Retinal pigment epithelial cell (primary cell): ENCODE measurements at places on chromosomes 4 and X.

GRCh38 chrX:49237060-49237459, 1.8 kb downstream of the CCDC22 start:
- no peak for DNase-seq

- no peak for DNase-seq
Observed at GRCh38 chr4:75841641-75842520, 60.4 kb downstream of the PPEF2 start.

- no peak for DNase-seq
Observed at GRCh38 chrX:153395613-153396319, 5.4 kb downstream of the PNMA6E start.

DNA sequence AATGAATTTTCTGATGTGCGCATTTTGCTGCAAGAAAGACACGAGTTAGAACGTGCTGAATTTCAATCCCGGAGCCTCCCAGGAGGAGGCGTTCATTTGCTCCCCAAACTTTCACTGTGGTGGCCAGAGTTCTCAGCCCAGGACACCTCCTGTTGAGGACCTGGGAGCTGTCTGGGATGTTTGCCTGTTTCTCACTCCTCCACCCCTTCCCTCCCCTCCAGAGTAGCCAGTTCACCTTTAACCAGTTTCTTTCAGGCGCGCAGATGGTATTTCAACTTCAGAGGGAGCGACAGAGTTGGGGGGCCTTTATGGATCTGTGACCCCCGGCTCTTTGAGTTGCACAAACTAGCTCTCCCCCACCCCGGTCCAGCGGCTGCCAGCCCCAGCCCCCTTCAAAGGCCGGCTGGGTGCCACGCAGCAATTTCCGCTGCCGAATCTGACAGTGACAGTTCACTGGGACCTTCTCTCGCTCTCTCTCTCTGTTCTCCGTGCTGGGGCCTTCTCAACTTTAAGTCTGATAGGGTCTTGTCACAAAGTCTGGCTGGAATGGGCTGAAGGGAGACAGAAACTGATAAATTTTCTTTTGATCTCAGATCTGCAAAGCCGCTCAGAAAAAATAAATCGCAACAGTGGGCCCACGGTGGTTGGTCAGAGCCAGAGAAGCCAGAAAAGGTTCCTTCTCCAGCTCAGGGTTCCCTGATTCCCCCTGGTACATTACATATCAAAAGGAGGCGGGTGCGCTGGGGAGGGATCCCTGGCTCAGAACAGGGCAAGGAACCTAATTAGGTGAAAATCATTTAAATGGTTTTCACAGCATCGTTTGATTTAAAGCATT, 100.0 kb upstream of the STX18 start:
- DNase-seq: no peak

DNA sequence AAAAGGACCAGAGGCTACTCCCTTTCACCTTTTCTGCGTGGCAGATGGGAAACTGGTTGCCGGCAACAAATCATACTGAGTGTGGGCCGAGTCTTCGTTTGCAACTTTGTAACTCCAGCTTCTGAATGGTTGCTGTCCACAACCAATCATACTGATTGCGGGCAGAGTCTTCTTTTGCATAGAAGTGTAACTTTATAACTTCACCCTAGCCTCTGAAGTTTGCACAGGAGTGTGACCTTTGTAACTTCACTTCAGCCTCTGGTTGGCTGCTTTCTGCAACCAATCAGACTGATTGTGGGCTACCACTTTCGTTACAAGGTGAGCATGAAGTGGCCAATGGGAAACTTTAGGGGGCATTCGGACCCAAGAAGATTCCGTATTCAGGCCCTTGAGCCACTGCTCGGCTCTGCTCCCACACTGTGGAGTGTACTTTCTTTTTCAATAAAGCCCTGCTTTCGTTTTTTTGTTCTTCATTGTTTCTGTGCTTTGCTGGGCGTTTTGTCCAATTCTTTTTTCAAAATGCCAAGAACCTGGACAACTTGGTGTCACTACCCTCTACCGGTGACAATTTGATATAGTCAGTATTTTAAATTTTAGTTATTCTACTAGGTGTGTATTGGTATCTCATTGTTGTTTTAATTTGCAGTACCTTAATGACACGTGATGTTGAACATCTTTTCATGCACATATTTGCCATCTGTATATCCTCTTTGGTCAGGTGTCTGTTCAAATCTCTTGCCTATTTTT, 9.0 kb upstream of the PAGE5 start:
- DNase-seq: no peak

DNA sequence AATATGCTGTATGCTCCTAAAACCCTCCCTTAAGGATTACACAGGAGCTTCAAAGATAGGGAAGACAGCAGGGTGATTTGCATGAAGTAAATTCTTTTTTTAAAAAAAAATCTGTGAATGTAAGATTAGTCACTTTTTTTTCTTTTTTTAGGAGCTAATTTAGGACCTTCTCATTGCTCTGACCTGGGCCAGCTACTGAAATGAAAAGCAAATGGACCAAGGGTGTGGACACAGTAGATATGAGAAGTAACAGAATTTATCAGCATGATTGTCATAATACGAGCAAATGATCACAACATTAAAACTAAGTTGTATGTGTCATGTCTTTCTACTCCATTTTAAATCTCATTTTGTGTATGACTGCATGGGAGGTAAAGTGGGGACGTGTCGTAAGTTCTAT, 6.6 kb upstream of the FGF5 start:
- DNase-seq: no peak

- DNase-seq: no peak
Observed at GRCh38 chrX:129981752-129982299, 609 bp upstream of the BCORL1 start.

- no peak for DNase-seq
Observed at GRCh38 chr4:110869114-110869513, 246.2 kb upstream of the PITX2 start.

DNA sequence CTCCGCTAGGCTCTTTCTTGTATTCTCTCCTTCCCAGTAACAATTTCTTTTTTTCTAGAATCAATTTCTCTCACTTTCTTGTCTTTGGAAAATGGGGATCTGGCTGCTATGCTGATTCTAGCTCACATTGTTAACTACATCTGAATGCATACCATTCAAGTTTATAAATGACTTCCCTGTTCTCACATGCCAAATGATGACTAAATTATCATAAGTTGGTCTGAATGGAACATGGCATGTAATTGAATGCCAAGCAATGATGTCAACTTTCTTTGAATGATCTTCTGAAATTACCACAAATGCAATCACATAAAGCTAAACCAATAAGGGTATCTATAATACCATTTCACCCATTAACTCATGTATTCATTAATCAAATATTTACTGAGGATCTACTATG, 2.7 kb upstream of the ITM2A start:
- no peak for DNase-seq

DNA sequence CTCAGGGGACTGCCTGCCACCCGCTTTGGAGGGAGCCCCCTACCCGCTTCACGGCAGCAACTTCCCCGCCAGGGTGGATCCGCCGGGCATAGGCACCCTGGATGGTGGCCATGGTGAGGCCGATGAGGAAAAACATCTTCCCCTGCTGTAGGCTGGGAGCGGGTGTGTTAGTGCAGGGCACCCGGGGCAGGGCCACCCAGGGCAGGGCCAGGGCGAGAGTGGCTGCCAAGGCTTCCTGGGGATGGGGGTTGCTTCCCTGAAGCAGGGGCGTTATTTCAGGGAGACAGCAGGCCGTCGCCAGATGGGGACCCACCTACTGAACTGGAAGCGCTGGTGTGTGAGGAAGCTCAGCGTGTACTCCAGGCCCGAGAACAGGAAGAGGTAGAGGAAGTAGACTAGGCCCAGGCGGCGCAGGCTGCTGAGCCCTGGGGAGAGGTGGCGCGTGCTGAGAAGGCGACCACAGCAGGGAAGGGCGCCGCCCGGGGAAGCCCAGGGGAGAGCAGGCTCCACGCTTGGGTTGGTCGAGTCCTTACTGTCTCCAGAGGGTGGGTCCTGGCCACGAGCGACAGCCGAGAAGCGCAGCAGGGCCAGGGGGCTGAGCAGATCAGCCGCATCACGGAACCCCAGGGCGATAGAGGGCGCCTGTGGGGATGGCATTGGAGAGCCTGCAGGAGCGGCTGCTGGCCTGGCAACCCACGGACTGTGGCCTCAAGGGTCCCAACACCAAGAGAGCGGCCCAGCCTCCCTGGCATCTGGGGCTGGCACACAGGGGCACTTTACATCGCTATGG, 31.5 kb downstream of the NOP14 start:
- DNase-seq: no peak

- DNase-seq: no peak
Observed at GRCh38 chrX:47184486-47184885, 9.1 kb upstream of the UBA1 start.

DNA sequence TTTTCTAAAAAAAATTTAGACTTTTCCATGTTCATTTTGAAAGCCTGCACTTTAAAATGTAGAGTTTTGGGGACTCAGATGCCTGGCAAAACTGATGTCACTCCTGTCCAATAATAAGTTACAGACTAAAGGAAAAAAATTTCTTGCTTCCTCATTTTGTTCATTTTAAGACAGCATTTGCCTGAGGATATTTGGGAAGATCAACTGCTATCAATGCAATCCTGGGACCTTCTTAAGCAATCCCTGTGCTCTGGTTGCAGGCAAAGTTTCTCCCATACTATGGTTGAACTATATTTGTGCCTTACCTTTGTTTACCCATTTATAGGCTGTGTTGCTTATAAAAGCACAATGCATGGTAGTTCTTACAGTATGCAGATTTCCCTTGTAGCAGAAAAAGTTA, 280.4 kb downstream of the CFAP47 start:
- no peak for DNase-seq

DNA sequence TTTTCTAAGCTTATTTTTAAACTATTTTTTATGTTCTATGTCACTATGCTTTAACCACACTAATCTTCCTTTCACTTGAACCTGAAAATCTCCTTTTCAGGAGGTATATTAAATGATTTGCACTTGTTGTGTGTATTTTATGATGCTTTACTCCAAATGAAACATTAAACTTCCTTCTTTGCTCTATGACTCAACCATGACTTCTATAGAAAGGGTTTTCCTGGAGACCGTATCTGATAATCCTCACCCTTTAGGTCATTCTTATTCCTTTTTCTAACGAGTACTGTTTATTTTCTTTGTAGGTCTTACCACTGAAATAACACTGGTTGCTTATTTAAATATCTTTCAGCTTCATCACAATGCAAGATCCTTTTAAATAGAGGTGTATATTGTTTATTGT, 1163.2 kb downstream of the PCDH18 start:
- no peak for DNase-seq

DNA sequence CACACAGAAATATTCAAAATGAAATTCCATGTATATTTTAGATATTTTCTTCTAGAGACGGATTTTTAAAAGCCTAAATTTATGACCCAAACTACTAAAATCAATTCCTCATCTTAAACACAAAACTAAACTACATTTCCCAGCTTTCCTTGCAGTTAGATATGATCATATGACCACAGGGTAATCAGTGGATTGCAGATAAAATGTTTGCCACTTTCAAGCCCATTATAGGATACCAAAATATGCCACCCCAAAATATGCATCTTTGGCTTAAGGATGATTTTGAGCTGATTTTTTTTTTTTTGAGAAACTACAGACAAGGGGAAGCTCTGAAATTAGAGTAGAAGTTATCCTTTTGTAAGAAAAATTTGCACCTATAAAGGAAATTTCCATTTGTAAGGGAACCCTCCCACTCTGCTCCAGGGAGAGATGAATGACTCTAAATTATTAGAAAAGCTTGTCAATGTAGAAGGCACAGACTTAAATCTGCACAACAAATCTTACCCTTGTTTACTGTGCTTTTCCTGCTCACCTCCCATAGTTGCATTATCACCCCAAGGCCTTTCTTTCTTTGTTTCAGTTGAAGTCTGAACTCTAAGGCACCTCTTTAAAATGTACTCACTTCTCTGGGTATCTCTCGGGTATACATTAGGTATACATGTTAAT, 503.0 kb downstream of the PDHA2 start:
- DNase-seq: no peak

DNA sequence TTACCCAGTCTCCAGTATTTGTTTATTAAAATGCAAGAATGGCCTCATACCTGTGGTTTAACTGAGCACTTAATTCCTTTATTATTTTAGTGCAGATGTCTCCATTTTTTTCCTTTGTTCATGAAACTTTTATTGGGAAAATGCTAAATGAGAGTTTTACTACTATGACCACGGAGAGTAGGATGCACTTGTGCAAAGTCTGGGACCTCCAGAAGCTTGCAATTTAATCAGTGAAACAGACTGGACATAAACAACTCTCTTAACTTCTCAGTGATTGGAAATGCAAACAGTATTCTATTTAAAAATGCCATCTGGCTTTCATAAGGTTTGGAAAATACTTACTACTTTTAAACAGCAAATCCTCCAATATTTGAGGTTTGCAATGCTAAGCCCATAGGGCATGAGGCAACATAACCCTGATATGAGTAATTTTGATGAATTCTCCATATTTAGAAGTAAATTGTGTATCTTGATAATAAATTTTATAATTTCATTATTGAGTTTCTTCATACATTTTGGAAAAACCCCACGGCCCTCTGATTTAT, 718.7 kb upstream of the MAGEB2 start:
- DNase-seq: no peak

DNA sequence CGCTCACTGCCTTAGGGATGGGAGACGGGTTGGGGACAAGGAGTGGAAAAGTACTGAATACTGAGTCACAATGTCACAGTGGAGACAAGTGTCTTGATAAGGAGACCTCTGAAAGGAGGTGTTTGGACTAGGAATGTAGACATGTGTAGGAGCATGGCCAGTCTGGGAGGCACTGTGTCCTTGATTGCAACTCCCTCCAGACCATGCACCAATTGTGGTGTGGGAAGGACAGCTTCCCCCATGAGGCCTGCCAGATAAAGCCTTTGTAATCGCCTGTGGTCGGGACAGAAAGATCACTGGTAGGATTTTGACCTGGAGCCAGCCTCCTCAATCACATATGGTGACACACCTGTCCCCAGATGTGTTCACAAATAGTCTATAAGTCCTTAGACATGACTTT, 64.1 kb downstream of the USP38 start:
- no peak for DNase-seq

GRCh38 chrX:2588049-2588448, 87.3 kb upstream of the DHRSX start:
- no peak for DNase-seq

- DNase-seq: no peak
Observed at GRCh38 chr4:153518001-153518400, 51.8 kb downstream of the TMEM131L start.

DNA sequence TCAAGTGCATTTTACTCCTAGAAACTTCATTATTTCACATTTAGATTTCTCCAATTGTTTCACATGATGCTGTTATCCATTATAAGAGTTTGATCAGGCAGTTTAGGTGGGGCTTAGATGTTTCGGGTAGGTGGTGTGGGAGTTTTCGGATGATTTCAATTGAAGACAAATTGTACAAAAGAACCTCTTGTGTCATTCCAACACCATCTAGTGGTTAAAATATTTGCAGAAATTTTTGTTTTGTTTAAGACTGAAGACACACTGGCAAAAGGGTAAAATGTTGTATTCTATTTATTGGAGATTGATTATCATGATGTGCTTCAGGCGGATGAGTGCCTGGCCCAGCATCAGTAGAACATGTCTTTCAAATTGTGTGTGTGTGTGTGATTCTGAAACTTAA, 212.7 kb downstream of the SH3BGRL start:
- DNase-seq: no peak

DNA sequence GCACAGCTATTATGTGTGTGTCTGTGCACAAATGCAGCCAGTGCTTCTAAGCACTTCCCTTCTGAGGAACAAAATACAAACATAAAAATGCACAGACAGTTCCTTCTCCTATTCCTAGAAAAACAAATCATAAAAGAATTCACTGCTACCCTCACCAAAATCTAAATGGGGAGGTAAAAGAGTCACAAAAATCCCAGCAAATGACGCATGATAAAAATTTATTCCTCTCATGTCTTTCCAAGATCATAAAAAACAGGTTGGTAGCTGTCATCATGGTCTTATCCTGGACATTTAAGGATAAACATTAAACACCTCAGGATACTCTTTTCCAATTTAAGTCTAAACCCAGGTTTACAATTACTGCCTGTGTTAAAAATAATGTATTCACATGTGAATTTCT, 124.9 kb downstream of the ADAMTS3 start:
- no peak for DNase-seq
